ENCODE measurements at places on chromosomes 6 and 20. TPM values are rescaled to one million over a fixed set of nuclear protein-coding genes. Genes with fewer than 3 reads are reported as not detected.

Gene NCOA5
- 20.5 TPM for total RNA-seq

Gene SAPCD1
- not detected for total RNA-seq

Gene ADGRF1
- total RNA-seq: not detected

Gene FAM184A
- total RNA-seq: 1.0 TPM

Gene MCM3
- 9.9 TPM for total RNA-seq

Gene LIME1
- total RNA-seq: 6.3 TPM

Gene CCM2L
- total RNA-seq: 5.8 TPM

Gene PRR18
- not detected for total RNA-seq

Gene MYT1
- total RNA-seq: not detected

Gene SCAF8
- 33.8 TPM for total RNA-seq

Gene CYP24A1
- total RNA-seq: not detected

Gene ZC2HC1B
- total RNA-seq: not detected

Gene RIMS1
- total RNA-seq: 0.10 TPM

Gene RWDD2A
- 1.9 TPM for total RNA-seq

Gene VNN1
- 0.39 TPM for total RNA-seq

Gene RBPJL
- total RNA-seq: not detected

Gene AGPAT1
- 58.7 TPM for total RNA-seq

Gene CALHM5
- 1.5 TPM for total RNA-seq

Gene SPAG4
- total RNA-seq: not detected

Data from gastrocnemius medialis (tissue), 4 donors.